ENCODE measurements at places on chromosomes 11 and 22.

DNA sequence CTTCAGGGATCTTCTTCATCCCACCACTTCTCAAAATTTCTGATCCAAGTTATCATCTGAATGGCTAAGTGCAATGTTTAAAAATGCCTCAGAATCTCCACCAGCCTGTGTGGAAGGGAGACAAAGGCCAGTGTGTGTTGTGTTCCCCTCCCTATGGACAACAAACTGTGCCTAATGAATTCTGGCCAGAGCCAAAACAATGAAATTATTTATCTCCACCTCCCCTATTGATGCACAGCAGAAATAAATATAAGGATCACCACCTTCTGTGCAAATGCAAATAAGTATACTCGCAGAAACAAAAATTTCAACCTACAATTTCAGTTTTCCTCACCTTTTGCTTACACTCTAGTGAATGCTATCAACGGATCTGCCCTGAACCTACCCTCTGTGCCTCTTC lies 75.8 kb downstream of the GAB2 start:
- DNase-seq = no peak

- DNase-seq = no peak
Observed at GRCh38 chr11:31870609-31871309, 59.6 kb upstream of the PAX6 start.

DNA sequence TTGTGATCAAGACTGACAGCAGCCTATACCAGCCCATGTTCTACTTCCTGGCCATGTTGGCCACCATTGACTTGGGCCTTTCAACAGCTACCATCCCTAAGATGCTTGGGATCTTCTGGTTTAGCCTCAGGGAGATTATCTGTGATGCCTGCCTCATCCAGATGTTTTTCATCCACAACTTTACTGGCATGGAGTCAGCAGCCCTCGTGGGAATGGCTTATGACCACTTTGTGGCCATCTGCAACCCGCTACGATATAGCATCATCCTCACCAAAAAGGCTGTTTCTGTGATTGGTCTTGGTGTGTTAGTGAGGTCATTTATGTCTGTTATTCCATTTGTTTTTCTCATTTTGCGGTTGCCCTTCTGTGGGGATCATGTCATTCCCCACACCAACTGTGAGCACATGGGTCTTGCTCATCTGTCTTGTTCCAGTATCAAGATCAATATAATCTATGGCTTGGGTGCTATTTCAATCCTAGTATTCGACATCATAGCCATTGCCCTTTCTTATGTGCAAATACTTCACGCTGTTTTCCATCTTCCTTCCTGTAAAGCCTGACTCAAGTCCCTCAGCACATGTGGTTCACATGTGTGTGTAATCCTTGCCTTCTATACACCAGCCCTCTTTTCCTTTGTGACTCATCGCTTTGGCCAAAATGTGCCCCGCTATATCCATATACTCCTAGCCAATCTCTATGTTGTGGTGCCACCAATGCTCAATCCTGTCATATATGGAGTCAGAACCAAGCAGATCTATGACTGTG lies 23.6 kb downstream of the OR52E1 start:
- no peak for DNase-seq

DNA sequence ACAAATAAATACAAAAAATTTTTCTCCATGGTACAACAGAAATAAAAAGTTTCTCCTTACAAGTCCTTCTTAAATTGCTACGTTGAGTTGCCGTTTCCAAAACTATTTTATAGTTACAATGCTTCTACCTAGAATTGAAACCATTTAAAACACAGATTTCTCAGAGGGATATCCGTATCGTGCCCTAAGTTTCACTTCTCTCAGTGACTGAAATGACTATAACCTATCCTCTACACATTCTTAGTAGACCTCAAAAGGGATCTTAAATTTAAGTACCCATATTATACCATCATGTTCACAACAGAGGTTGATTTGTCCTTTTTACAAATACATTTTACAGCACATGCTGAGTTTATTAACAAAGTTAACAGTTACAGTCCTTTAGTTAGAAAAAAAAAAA lies 44.1 kb downstream of the USP28 start:
- no peak for DNase-seq

DNA sequence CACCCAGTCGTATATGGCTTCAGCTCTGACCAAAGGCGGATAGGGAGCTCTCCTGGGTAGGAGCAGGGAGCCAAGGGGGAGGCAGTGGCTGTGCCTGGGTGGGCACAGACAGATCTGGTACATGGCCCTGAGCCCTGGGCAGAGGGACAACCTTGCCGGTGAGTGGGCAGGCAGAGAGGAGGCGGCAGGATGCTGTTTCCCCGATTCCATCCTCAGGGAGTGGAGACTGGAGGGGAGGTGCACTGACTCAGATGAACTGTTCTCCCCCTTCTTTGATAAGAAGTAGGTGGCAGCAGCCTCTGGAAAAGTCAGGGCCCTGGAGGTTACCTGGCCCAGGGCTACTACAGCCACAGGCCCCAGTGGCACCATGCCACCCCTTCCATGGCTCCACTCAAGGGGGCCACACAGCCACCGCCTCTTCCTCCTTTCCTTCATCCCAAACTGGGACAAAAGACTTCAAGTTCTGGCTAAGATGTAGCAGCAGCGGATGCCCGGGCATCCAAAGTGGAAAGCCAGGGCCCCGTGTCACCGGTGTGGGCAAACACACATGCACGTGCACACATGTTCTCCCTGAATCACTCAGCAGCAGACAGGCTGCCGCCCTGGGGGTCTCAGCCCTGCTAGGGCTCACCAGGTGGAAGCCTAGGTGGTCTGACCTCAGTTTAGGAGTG lies 13.4 kb downstream of the CXCR5 start:
- DNase-seq = no peak

DNA sequence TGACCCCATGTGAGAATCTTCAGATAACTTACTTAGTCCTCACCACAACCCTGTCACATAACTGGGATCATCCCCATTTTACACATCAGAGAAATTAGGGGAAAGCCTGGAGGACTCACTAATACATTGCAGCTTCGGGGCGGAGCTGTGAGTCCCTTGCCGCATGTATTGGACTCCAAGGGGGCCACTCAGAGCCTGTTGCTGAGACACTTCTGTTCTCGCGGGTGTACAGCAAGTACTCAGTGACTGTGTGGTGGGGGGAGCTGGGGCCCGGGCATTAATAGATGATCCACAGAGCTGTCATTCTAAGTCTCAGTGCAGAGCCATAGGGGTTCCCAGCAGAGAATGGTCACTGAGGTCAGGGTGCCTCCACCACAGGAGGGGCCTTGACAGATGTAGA lies 13.5 kb downstream of the OAF start:
- no peak for DNase-seq

- DNase-seq = no peak
Observed at GRCh38 chr11:45896422-45896984, 10.6 kb downstream of the FREY1 start.

DNA sequence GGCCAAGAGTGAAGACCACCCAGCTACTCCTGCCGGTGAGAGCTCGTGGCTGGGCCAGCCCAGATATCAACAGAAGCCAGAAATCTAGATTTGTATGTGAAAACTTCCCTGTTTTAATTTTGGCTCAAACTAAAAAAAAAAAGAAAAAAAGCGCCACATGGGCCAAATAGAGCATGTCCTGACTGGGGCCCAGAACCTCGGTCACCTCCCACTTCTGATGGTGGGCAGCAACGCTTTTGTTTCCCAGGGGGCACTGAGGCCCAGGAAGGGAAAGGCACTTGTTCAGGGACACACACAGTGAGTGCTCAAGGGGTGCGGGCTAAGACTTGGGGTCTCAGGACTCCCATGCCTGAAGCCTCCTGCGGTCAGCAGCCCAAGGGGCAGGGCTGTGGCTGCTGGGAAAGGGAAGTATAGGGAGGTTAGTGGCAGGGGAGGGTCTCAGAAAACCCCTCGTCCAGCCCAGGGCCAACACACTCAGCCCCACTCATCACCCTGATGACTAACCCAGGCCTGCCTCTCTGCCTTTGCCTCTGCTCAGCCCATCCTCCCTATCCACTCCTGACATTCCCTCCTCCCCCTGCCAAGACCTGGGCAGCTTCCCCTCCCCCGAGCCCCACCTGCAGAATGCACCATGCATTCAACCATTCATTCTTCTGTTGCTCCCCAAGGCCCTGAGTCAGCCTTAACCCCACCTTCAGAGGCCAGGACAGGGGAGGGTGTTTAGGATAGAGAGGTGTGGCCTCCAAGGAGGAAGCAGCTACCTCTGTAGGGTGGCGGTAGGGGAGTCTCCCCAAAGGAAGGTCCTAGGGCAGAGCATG lies 30.0 kb upstream of the TCF20 start:
- DNase-seq = no peak

- DNase-seq = no peak
Observed at GRCh38 chr11:12497431-12497830, 120.1 kb downstream of the PARVA start.

GRCh38 chr11:73236205-73236765 lies 18.2 kb downstream of the P2RY2 start:
- no peak for DNase-seq

DNA sequence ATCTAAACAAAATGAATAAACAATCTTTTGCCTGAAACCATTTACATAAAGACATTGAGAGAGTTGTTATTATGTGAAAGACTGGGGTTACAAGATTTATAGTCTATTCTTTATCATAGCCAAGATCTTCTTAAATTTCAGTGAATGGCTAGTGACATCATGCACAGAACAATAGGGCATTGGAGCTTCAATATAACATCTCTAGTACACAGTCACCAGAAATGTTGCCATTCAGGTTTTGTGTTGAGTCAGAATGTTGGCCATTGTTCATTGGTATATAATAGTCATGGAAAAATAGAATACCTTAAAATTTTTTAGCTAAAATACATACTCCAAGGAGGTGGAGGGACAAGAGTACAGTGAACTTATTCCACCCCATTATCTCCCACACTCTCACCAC lies 44.3 kb downstream of the SLC5A12 start:
- DNase-seq = no peak
